Fibroblast of skin of scalp (primary cell): ENCODE measurements at places on chromosomes 5 and 9.

- no peak for DNase-seq
These were observed 19.9 kb upstream of the KCNMB1 start for GRCh38 chr5:170408877-170409660.

- no peak for DNase-seq
These were observed 544.6 kb upstream of the TRPC7 start for GRCh38 chr5:136909906-136910305.

- DNase-seq, result no peak
These were observed 156.9 kb downstream of the UNC13B start for GRCh38 chr9:35318741-35319140.

GRCh38 chr5:180785794-180786221 is 16.8 kb downstream of the MGAT1 start:
- DNase-seq, result peak; percentile 93

DNA sequence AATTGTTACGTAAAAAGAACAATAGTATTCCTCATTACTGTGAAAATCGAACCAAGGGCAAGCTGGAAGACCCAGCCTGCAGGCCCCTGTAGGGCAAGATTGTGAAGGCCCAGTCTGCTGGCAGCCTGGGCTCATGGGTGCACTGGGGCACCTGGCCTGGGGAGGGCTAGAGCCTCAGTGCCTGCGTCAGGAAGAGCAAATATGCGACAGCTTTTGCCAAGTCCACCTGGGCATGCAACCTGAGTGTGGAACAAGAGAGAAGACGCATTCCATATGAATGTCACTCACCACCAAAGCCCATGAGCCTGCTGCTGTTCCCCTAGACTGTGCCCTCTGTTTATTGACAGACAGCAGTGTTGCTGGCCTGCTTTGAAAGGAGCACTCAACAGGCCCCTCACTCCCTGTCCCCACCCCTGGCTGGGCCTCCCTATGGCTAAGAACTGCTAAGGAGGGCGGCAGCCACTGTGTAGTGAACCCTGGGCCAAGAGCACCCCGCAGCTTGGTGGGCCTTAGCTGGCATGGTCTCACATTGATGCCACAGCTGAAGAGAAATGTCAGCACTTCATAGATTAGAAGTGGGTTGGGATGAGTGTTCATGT is 28.2 kb downstream of the PSD2 start:
- no peak for DNase-seq

- peak; percentile 97 for DNase-seq
These were observed 1339.3 kb downstream of the EFNA5 start for GRCh38 chr5:106331415-106331814.

DNA sequence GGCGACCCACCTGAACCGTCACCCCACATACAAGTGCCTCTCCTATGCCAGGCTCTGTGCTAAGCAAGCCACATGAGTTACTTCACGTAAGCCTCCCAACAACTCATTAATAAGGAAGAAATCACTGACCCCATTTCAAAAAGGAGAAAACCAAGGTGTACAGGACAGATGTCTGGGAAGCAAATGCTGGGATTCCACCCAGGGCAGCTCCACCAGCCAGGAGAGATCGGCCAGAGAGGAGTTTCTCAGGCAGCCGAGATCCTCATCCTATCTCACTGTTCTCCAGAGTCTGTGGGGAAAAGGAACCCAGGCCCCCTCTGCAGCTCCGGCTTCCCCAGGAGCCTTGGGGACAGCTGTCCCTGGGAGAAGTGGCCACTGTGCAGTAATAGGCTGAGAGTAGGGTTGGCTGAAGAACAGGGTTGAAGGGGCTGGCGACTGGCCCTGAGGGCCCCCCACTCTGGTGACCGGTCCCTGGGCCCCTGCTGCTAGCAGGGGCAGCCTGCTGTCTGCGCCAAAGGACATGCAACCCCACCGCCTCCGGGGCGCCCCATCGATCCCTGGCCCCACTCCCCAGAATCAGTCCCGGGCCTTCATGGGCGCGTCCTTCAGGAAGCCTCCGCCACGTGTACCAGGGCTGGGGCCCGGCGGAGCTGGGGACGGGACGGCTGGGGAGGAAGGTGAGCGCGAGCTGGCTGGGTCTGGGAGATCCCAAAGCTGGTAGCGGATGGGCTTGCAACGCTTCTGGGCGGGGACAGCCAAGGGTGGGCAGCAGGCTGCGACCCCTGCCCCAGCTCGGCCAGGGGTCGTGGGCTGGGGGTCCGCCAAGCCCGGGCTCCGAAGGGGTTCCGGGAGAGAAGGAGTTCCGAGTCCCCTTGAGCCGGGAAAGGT is 44.1 kb upstream of the STXBP1 start:
- DNase-seq, result no peak

DNA sequence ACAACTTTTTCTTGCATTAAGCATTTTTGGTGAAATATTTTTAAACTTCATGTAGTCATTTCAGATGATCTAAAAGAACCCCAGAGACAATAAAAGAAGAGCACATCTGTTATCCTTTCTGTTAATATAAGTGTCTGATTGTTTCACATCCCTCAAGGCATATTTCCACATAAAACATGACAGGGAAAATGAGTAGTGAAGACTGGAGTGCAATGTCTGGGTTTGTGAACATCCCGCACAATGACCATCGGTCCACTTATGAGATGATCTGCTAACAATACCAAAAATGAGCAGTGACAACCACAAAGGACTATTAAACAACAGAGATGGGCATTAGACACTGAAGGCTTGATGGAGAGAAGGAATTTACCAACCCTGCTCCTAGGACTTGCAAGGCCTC is 209.1 kb downstream of the NR2F1-AS1 start:
- no peak for DNase-seq
